NB4 (cell line): ENCODE measurements at places on chromosomes 5 and 9.

- DNase-seq: peak; percentile 1
Observed at GRCh38 chr5:163309914-163310313, 127.5 kb upstream of the CCNG1 start.

GRCh38 chr9:129143031-129143927 lies 32.1 kb downstream of the PTPA start:
- peak; percentile 71 for DNase-seq

- DNase-seq: no peak
Observed at GRCh38 chr5:130652176-130652575, 512.9 kb downstream of the HINT1 start.

- peak; percentile 57 for DNase-seq
Observed at GRCh38 chr5:94849821-94850736, 231.6 kb downstream of the SLF1 start.

DNA sequence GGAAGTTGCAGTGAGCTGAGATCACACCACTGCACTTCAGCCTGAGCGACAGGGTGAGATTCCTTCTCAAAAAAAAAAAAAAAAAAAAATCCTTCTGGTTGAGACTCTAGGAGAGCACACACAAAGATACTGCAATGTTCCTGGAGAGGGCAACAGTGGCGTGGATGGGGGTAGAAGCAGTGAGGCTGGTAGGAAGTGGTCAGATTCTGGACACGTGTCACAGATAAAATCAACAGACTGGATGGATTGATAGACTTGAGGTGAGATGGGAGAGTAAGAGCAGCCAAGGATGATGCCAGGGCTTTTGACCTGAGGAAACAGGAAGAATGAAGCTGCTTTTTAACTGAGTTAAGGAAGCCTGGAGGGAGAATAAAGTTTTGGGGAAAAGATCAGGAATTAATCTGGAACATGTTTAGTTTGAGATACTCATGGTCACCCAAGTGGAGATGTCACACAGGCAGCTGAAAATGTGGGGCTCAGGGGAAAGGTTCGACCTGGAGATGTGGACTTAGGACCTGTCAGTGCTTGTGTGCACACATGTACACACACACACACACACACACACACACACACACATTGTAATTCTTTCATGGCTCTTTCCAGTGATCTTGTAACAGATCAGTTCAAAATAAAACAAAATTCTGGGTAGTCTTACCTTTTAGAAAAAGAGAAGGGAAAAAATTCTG lies 88.1 kb downstream of the FANCC start:
- DNase-seq: no peak
